Activated T-helper 1 cell treated with anti-CD3 and anti-CD28 coated beads, Interleukin-2, amount 50 U/mL, for 16 hours (primary cell): ENCODE measurements at places on chromosomes 2 and 18.

- no peak for DNase-seq
Measured at GRCh38 chr2:207093234-207093633, 72.5 kb downstream of the KLF7 start.

- DNase-seq: no peak
Measured at GRCh38 chr2:179272406-179273192, 8.0 kb upstream of the SESTD1 start.

- DNase-seq: no peak
Measured at GRCh38 chr2:239308661-239309397, 92.0 kb downstream of the HDAC4 start.

DNA sequence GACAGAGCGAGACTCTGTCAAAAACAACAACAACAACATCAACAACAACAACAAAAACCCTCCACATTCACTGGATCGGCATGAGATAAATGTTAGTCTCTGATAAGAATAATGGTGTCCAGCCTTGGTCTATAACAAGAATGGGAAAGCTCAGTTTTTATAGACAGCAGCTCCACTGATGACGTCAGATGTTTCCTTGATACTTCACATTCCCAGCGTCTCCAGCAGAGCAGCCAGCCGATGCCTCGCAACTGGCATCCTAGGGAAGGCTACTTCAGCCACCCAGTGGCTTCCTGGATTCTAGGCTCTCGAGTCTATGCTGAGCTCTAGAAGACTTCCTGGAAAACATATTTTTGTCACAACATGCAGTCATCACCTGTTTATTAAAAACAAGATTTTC, 271.4 kb upstream of the SMIM21 start:
- DNase-seq: no peak

GRCh38 chr18:27544206-27544605, 359.1 kb upstream of the CHST9 start:
- DNase-seq: no peak

GRCh38 chr2:232838406-232838874, 31.6 kb upstream of the SNORC start:
- DNase-seq: peak; percentile 30

DNA sequence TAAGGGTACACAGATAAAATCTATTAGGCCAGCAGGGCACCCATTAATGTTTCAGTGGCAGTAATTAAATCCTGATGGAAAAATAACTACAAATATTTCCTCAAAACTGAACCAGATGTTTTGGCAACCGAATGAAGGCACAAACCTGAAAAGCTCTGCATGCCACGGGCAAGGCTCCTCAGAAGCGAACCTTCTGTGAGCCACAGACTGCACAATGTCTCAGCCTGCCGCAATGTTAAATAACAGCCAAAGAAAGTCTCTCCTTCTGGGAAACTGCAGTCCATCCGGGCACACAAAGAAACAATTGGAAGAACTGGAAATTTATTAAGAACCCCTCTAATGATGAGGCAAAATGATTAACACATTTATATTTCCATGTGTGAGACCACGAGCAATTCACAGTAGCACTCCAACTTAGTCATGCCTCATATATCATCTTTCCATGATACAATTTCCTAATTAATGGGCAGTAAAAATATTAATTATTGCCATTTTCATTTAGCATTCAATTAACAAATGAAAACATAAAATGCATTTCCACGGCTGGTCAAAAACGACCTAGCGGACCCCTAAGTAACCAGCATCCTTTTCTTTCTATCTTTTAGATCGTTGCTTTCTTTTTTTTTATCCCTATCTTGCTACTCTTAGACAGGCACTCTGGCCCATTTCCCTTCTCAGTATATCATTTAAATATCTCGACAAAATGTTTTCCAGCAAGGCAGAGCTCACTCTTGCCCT, 237.5 kb downstream of the EPHA4 start:
- DNase-seq: no peak

GRCh38 chr2:235613649-235614048, 119.8 kb downstream of the AGAP1 start:
- no peak for DNase-seq

- DNase-seq: no peak
Measured at GRCh38 chr2:151796774-151797173, 31.4 kb downstream of the ARL5A start.

DNA sequence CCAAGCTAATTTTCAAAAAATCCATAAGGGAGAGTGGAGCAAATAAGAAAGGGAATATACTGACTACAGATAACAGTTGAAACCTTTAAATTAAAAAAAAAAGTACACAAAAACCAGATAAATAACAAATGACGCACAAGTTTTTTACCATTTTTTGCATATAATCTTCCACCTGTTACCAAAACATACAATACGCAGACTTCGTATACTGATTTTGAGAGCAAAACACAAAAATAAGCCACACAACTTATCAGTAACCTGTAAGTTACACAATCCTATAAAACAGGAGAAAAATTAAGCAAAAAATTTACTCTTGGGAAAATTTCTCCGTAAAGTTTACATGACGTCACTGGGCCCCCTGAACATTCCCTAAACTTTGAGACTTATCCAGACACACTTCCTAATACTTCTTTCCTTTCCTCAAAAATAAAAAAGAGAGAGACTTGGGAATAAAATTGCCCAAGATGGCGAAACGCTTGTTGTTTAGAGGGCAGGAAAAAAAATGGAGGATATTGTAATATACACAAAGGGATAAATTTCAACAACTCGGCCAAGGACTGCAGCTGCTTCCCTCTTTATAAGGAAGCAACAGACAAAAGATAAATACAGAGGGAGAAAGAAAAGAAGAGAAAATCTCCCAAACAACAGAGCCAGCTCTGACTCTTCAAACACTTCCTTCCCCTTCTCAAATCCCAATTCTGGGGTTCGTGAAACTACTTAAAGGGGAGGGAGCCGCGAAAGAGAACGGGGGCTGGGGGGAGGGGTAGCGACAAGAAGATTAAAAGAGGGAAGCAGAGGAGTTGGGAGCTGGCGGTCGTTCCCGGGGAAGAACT, 1.6 kb downstream of the BAZ2B start:
- no peak for DNase-seq

DNA sequence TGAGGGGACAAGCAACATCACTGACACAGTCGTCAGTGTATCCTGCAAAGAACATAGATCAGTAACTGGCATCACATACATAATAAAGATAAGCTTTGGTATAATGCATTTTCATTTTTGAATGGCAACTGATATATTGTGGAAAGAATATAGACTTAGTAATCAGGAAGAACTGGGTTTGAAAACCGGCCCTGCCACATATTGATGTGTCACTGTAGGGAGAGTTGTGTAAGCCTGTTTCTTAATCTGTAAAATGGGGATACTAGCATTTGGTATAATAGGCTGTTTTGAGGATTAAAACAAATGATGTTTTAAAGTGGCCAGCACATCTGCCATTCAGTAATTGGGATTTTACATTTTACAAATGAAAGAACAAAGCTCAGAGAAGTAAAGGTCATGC, 277.8 kb upstream of the CNTNAP5 start:
- no peak for DNase-seq

GRCh38 chr2:44933434-44933951, 8.0 kb upstream of the SIX3 start:
- DNase-seq: no peak
